ENCODE measurements at places on chromosomes 5 and 9.
A peak's percentile ranks its signal among the peaks of the same experiment; 100 is the strongest.

DNA sequence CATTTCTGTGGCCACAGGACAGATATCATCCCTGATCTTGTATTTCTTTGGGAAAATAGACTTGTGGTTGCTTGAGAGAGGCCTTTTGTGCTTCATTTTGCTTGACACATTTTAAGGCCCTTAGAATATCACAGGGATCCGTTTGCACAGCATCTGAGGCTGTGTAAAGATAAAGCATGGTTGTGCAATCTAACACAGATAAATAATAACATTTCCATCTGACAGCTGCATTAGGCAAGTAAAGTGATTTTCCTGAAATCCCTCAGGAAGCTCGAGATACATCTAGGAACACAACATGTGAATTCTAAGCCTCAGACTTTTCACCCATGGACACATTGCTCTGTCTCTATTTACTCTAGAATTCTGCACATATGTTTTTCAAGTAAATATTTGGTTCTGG, 212.8 kb upstream of the ADAMTSL1 start:
- DNase-seq: no peak

GRCh38 chr5:96229188-96229587, 203.9 kb downstream of the PCSK1 start:
- DNase-seq: no peak

DNA sequence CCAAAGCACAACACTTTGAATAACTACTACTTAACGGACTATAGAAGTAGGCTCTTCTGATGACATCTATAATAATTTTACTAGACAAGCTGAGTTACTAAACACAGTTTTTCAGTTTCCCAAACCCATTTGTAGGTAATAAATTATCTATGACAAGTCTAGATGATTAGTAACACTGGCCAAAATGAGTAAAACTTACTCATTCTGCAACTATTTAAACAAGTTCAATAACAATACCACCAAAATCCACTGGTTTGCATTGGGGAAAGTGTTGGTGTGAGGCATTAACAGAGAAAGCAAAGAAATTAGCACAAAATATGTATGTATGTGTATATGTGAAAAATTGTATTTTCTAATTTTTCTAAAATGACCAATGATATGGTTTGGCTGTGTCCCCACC, 119.3 kb downstream of the NR2F1-AS1 start:
- DNase-seq: no peak

GRCh38 chr5:131289738-131290137, 25.9 kb downstream of the CDC42SE2 start:
- DNase-seq: no peak

- peak; percentile 58 for DNase-seq
These were observed at the start of gene ARHGEF39 for GRCh38 chr9:35664531-35665470. TSS of gene ARHGEF39 (minus strand) at chr9:35665195. CDS start at chr9:35665169, 26 bp downstream.

- DNase-seq: no peak
These were observed 98.1 kb downstream of the DOCK8 start for GRCh38 chr9:312596-313320.

DNA sequence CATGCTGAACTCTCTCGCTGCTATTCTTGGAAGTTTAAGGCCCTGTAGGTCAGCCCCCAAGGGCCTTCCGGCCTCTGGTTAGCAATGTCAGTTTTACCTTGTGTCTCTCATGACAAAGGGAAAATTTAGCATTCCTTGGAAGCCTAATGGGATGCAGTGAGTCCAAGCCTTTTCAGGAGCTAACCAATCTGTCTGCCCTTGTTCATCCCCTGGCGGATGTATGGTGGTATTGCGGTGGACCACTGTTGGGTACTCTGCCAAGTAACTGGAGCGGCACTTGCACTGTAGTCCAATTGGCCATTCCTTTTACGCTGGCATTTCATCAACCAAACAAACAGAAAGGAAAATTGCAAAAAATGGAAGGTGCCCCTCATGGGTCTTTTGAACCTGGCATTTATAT, 318.4 kb upstream of the NMUR2 start:
- no peak for DNase-seq

GRCh38 chr9:109124121-109124520, 4.4 kb upstream of the TMEM245 start:
- DNase-seq: no peak

- DNase-seq: no peak
These were observed 135.0 kb downstream of the TAF11L14 start for GRCh38 chr5:17769277-17769676.

- DNase-seq: no peak
These were observed 155.7 kb downstream of the CDK5RAP2 start for GRCh38 chr9:120424248-120424647.

GRCh38 chr9:7542693-7543092, 256.9 kb downstream of the DMAC1 start:
- DNase-seq: no peak

GRCh38 chr9:131628459-131629225, 83.3 kb downstream of the PRRT1B start:
- DNase-seq: no peak

DNA sequence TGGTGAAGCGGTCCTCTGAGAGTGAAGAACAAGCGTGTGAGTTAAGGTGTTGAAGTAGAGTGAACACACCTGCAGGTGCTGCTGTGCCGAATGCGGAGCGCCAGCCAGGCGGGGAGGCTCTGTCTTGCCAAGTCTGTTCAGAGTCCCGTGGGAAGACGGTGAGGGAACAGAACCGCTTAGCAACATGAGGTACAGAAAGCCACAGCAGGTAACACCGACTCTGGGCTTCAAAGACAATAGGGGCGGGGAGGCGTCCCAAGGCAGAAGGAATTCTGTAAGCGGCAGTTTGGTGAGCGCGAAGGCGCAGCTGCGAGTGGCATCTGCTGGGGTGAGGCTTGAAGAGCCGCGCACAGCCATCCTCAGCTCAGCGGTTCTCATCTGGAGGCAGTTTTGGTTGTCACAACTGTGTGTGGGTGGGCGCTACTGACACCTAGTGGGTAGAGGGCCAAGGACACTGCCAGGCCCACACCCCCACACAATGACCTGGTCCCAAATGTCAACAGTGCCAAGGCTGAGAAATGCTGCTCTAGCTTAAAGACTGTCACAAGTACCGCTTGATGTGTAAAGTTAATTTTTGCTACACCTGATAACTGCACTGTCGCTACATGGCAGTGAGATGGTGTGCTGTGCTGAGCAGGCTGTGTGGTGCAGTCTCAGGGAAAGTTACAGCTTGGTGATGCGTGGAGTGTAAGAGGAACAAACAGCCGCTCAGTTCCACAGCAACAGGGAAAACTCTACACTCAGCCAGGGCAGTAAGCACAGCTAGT, 67.4 kb upstream of the TBC1D9B start:
- DNase-seq: no peak

GRCh38 chr5:10793785-10794184, 32.8 kb upstream of the DAP start:
- DNase-seq: no peak

DNA sequence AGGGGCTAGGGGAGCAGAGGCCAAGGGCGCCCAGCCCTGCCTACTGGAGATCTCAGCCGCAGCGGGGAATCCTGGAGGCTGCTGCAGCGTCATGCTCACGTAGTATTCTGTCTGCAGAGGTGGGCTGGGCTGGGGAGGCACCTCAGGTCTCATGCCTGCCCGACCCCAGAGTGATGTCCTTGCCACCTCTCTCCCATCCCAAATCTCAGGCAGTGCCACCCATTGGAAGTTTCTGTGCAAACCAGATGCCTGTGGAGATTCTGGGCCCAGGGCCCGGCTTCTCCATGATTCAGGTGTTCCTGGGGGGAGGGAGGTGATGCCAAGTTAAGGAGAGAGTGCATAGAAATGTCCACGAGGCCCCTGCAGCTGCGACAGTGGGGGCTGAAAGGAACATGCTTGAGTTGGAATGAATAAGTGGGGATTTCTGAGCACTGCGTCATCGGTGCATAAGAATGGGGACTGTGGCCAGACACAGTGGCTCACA, 72.0 kb downstream of the ANKRD33B start:
- DNase-seq: no peak

GRCh38 chr9:77594963-77595362, 53.2 kb downstream of the GNA14 start:
- no peak for DNase-seq

GRCh38 chr9:89421595-89421994, 76.3 kb downstream of the SEMA4D start:
- DNase-seq: no peak

DNA sequence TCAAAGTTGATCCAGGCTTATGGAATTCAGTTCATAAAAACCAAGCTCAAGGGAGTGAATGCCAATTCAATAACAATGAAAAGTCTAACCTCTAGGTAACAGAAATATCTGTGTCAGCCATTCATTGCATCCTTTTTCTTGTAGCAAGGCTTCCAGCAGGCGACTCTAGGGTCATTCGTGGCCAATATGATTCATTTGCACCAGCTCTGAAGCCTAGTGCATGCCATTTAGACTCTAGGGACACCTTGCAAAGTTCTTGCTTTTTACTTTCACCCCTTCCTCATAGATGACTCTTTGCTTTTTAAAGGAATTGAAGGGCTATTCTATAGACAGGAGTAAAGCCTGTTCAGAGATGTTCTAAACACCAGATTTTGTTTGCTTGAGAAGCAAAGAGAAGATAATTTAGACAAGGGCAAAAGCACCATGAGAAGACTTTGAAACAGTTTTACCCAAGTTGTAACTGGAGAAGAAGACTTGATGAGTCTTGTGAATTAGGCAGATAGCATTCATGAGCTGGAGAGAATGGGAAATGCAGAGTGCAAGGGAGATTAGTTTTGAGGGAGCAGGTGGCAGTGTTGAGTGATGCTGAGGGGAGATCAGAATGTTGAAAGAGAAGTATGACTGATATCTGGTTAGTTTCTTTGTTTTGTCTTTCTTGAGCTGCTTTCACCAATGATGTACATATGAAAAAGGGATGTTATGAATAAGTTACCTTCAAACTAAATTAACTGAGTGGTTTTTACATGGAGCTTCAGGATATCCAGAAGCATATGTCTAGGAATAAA, 94.5 kb downstream of the F2RL2 start:
- DNase-seq: no peak

DNA sequence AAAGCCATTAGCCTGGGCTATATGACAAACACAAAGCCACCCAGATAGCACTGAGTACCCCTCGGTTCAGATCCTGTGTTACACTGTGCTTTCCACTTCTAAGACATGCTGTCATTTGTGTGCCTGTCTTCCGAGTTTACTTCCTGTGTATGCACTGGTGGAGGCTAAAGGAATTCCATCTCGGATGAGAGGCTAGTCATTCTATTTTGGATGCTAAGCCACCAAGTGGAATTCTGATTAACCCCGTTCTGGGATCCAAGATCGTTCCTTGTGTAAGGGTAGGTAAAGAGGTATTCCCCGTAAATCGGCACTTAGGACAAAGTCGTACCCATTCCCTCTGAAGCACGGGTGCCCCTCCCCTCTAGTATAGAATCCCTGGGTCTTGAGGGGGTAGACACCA, 8.7 kb downstream of the PROP1 start:
- DNase-seq: no peak

DNA sequence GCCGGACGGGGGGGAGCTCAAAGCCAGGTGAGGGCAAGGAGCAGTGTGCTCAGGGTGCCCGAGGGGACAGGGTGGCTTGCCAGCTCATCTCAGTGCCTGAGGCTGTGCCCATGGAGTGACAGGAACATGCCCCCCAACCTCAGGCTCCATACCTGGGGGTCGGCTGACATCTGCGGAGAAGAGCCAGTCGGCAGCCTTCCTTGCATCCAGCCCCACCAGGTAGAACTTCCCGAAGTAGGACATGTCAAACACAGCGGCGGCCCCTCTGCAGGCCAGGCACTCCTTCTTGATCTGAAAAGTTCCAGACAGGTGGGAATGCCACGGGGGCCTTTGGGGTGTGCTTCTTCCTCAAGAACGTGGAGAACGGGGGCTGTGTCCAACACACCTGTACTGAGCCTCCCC, 42.1 kb downstream of the SARDH start:
- DNase-seq: no peak

- DNase-seq: no peak
These were observed 75.8 kb downstream of the ADAMTSL1 start for GRCh38 chr9:18549772-18550171.

DNA sequence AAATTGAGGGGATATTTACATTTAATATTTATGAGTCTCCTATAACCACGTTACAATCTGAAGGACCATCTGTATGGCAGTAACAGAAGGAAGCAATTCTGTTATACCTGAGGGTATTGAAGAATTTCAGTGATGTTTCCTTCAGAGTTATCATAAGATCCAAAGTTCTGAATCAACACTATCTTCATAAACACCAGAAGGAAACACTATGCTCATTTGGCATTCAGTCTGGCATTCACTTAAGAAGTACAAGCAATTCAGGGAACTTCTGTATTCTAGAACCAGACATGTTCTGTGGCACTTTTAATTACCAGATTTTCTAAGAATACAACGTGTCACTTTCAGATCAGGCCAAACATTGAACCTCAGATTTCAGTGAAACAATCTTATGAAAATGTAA, 9.6 kb downstream of the DAB2 start:
- no peak for DNase-seq

DNA sequence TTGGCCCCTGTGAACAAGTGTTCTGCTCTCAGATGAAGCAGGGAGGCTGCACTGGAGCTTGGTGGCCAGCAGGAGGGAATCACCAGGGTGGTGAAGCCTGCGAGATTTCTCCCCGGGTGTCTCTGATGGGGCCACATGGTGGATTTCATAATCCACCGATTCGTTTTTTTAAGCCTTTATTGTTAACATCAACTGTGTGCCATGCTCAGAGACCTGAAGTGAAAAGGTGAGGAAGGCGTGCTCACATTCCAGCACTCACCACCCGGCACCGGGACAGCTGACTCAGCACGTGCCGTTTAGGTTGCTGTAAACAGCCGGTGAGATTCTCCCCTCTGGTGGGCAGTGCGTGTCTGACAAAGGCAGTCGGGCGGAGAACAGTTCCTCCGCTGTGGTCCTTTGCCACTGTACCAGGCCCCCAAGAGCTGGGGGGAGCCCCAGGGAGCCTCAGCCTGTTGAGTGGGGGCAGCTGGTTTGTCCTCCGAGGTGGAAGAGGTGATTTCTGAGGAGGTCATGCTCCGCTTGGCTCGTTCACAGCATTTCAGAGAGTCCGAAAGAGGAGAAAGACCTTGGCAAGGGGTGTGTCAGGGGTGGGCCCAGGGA, 12.7 kb upstream of the AHRR start:
- no peak for DNase-seq

DNA sequence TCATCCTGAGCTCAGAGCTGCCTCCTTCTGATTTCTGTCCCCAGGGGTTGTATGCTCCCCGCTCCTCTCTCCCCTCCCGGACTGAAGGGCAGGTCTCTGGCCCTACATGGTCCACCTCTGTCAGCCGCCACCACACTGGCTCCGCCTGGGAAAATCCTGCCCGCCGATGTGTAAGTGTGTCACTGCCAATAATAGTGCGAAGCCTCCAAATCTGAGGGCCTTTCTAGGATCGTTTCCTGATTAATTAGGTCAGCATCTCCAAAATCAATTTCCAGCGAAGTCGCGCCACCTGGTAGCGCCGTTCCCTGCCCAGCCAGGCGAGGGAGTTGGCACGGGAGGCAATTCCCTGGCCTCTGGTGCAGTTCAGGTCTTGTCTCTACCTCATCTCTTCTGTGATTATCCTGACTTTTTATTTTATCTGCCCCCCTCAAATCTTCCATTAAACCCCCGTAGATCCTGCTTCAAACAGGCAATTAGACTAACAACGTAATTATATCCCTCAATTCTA, 73.5 kb downstream of the ZNF618 start:
- DNase-seq: no peak

GRCh38 chr9:70802206-70802605, 319.2 kb downstream of the TRPM3 start:
- DNase-seq: no peak
